ENCODE measurements at places on chromosomes 5 and 9.
A peak's percentile ranks its signal among the peaks of the same experiment; 100 is the strongest.

GRCh38 chr5:145887976-145888574, 15.3 kb upstream of the GRXCR2 start:
- peak; percentile 2 for DNase-seq

DNA sequence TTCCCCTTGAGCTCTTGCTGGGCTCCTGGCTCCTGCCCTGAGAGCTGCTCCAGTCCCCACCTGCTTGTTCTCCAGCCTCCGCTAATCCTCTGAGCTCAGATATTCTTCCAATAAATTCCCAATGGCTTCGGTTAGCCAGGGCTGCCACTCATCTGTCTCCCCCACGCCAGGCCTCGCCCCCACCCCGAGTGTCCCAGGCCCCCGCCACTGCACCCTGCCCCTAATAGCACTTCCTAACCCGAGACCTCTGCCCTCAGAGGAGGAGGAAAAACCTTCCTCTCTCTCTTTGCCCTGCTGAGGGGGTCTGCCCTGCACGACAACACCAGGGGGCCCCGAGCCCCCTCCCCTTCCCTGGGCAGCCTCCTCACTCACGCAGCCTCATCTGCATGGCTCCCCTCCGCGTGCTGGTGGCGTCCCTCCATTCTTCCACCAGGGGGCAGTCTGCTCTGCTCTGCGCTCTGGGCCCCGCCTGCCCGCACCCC, 5.4 kb upstream of the LCN15 start:
- no peak for DNase-seq

DNA sequence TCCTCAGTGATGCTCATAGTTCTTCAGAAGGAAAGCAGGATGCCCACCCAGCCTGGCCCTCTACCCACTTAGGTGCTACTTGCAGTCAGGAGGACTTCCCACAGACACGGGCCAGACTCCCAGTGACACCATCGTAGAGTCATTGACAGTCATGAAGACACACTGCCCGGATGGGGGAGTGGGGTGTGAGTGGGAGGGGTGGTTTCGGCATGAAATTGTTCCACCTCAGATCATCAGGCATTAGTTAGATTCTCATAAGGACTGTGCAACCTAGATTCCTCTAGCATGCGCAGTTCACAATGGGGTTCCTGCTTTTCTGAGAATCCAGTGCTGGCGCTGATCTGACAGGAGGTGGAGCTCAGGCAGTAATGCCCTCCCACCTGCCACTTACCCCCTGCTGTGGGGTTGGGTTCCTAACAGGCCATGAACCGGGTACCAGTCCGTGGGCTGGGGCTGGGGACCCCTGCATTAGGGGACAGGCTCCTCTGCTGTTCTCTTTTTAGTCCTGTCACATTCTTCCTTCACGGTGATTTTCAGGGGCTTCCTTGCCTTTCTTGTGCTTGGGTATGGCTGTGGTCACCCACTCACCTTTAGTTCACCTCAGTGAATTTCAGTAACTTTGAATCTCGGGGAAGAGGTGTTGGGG, 88.2 kb upstream of the ANKRD55 start:
- no peak for DNase-seq

DNA sequence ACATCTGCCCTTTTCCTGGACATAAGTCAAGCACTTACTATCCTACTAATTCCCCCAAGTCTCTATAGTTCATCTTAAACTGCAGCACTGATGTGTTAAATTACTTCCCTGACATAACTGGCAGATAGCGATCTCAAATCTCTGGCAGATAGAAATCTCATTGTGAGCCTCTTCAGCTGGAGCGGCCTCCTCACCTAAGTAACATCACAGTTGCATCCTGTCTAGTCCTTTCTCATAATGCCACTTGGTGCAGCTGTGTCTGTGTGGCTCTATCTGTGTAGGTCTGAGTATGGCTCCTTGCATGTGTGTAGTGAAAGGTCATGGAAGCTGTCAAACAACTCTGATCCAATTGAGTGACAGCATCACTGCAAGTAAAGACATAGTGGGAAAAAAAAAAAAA, 53.6 kb upstream of the FST start:
- no peak for DNase-seq

- DNase-seq = no peak
Observed at GRCh38 chr5:170430866-170431437, 41.8 kb upstream of the KCNMB1 start.

DNA sequence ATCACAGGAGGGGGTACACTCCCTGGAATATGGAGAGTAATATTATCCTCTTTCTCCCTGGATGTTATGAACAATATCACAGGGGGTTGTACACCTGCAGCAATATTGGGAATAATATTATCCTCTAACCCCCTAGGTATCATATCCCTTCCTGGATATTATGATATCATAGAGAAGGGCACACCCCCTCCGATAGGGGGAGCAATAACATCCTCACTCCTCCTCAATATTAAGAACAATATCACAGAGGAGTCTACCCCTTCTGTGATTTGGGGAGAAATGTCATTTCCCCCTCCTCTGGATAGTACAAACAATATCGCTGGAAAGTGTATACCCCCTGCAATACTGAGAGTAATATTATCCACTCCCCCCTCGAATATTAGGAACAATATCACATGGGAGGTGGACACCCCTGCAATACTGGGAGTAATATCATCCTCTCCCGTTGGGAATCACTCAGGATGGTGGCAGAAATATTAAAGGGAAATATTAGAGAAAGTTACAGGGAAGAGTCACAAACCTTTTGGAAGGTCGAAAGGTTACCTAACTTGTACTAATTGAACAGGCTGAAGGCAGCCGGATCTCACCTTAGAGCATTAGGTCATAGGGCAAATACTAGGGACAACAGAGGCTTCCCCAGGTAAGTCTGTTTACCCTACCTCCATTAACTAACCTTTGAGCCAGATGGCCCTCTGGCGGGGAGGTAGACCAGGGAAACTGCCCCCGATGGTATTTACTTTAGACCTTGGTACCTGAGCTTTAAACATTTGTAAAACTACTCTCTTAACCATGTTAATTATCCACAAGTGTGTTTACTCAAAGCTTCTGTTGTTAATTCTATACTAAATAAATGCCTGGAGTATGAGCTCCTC, 57.5 kb upstream of the FREM1 start:
- DNase-seq = no peak

- no peak for DNase-seq
Observed at GRCh38 chr9:112849363-112849922, 41.2 kb downstream of the SLC46A2 start.

- no peak for DNase-seq
Observed at GRCh38 chr5:142959683-142960657, 189.8 kb downstream of the ARHGAP26 start.

DNA sequence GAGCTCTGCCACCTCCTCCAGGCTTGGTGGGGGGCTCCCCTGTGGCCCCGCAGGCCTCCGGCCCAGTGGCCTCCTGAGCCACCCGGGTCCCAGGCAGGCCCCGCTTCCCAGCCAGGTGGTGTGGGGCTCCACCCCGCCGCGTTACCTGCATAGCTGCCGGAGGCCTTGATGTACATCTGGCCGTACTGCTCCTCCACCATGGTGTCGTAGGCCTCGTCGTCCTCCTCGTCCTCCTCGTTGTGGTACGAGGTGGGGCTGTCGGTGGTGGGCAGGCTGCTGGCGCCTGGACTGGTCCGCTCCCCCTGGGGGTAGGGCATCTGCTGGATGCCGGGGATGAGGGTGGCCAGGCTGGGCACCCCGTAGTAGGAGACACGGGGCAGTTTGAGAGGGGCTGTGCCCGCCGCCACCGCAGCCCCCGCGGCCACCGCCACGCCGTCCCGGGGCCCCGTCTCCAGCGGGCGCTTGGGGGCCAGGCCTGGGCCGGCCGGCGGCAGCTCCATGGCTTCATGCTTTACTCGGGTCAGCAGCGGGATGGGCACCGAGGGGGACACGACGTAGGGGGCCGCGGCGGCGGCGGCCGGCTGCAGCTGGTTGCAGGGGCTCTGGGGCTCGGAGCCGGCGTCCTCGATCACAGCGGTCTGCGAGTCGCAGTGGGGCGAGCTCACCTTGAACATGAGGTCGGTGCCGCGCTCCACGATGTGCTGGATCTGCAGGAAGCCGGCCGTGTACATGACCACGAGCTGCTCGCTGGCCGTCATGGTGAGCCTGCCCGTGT, 45.4 kb downstream of the NACC2 start:
- DNase-seq = no peak

DNA sequence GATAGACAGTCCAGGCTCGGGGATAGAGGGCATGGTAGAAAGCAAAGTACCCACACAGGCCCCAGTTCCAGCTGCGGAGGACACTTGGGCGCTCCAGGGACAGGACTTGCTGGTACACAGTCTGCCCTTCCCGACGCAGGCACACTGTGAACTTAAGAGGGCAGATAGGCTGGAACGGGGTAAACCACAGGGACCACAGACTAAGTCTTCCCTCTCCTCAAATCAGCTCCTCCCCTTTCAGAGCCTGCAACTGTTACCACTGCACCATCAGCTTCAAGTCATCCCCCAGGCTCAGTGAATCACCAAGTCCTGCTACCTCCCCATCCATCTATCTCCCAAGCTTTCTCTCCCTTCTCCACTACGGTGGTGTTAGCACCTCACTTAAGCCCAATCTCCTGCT, 7.3 kb downstream of the GBA2 start:
- no peak for DNase-seq

- DNase-seq = no peak
Observed at GRCh38 chr5:15203376-15203775, 296.6 kb upstream of the FBXL7 start.

GRCh38 chr5:39176759-39177630, 42.4 kb downstream of the FYB1 start:
- DNase-seq = no peak

DNA sequence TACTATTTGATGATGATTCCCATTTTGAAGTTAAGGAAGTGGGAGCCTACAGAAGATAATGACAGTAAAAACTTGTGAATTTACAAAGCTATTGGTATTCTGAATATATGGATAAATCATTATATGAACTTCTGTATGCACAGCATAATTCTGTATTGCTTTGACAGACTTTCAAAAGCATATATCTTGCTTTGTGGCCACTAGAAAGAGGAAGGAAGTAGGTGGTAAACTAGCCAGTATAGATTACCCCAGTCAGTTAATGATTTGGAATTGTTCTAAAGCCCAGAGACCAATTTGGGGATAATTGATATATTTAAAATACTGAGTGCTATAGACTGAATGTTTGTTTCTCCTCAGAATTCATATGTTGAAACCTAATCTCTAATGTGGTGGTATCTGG, 53.0 kb downstream of the NR2F1 start:
- DNase-seq = peak; percentile 47

- DNase-seq = no peak
Observed at GRCh38 chr9:35348109-35348508, 141.8 kb upstream of the RUSC2 start.

GRCh38 chr9:106450549-106450948, 412.4 kb upstream of the ZNF462 start:
- DNase-seq = no peak

GRCh38 chr5:3107156-3107611, 355.7 kb upstream of the IRX2 start:
- DNase-seq = no peak

DNA sequence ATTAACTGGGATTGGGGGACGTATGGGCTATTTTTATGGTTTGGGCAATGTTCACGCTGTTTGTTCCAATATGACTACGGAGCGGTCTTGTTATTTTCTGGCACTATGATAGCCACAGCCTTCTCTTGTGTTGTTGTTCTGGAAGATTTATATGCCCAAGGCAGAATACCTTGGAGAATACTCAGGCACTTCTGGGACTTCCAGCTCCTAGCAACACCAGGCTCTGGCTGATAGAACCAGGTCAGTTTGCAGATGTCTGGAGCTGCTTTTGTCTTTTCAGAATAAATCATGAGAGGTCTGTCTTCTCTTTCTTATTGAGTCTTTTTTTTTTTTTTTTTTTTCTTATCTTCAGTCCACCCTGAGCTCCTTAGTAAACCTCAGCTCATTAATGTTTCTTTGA, 262.5 kb downstream of the MED10 start:
- DNase-seq = no peak

- no peak for DNase-seq
Observed at GRCh38 chr5:76422742-76423141, 19.7 kb downstream of the IQGAP2 start.

- no peak for DNase-seq
Observed at GRCh38 chr9:110933350-110934001, 104.8 kb downstream of the LPAR1 start.

GRCh38 chr5:169632946-169633345, 4.1 kb upstream of the DOCK2 start:
- DNase-seq = no peak

GRCh38 chr9:89234205-89235067, 55.8 kb upstream of the SHC3 start:
- no peak for DNase-seq

All from AML-193 (cell line).